ENCODE measurements at places on chromosomes 5 and 9.

- no peak for DNase-seq
Observed at GRCh38 chr9:75871624-75872023, 18.8 kb upstream of the PCSK5 start.

DNA sequence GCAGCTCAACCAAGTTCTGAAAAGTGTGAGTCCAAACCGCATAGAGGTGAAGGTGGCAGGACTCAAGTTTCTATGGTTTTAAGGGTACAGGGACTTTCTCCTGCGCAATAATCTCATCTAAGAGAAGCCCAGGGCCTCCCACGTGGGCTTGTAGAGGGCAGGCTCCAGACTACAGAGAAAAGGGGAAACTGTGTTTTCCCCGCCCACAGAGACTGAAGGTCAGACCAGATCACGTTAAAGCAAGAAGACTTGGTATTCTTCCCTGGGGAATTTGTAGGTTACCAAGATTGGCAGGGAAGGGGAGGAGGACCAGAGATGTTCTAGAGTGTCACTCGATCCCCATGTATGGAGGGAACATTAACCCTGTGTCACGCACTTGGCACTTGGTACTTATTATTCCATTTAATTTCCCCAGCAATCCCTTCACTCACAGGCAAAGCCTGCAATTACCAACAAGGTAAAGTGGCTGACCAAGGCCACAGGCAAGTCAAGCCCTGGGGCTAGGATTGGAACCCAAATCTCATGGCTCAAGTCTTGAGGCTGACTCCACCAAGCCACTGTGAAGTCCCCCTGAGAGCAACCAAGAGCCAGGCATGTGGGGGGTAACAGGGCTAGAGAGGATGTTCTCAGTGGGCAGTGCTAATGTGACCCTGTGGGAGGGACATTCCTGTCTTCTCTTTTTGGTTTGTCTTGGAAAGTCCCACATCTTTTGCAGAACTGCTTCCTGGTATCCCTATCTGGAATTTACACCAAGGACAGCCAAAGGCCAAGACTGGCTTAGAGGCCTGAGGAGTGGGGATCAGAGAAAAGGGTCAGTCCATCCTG is 18.3 kb upstream of the NEK6 start:
- DNase-seq: no peak

- no peak for DNase-seq
Observed at GRCh38 chr9:133813749-133814585, 75.8 kb upstream of the SARDH start.

DNA sequence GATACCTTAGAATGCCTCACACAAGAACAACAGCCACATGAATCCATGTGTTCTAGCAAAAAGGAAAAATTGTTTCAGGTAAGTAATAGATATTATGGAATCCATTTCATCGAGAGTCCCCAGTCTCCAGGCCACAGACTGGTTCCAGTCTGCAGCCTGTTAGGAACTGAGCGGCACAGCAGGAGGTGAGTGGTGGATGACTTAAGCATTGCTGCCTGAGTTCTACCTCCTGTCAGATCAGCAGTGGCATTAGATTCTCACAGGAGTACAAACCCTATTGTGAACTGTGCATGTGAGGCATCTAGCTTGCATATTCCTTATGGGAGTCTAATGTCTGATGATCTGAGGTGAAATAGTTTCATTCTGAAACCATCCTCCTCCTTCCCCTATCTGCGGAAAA is 207.0 kb downstream of the CSNK1G3 start:
- DNase-seq: no peak

DNA sequence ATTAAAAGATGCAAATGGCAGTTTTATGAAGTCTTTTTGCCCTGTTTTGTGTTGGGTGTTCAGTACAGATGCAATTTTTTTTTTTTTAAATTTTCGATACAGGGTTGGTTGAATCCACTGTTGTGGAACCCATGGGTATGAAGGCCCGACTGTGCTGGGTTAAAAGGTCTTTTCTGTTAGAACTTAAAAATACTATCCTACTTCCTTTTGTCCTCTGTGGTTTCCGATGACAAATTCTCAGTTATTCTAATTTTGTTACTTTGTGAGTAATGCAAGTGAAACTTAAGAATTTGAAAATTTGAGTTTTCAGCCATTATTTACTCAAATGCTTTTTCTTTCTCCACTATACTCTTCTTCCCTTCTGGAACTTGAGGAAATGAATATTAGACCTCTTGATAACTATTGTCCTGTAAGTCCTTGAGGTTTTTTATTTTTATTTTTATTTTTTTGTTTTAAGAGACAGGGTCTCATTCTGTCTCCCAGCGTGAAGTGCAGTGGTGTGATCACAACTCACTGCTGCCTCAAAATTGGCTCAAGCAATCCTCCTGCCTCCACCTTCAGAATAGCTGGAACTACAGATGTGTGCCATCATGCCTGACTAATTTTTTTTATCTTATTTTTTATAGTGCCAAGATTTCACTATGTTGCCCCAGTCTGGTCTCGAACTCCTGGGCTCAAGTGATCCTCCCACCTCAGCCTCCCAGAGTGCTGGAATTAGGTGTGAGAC is 67.5 kb downstream of the ZCCHC7 start:
- DNase-seq: no peak

- no peak for DNase-seq
Observed at GRCh38 chr5:106028314-106028713, 1642.4 kb downstream of the EFNA5 start.

GRCh38 chr9:138025417-138025816 is 147.8 kb downstream of the CACNA1B start:
- DNase-seq: no peak

DNA sequence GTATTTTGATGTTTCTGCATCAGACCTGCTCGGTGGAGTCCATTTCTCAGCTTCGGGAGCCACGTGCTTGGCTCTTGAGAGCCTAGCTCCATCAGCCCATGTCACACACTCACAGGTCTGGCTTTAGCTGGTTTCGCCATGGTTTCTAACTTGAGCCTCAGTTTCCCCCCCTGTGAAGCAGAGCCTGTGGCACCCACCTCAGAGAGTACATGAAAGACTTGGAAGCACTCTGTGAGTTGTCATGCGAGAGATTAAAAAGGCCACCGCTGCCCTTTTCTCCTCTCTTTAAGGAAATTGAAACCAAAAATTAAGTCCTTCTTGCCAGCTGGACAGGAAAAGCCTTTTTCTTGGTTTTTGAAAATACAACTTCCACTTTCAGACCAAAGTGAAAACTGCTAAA is 8.8 kb downstream of the TENT4A start:
- no peak for DNase-seq

DNA sequence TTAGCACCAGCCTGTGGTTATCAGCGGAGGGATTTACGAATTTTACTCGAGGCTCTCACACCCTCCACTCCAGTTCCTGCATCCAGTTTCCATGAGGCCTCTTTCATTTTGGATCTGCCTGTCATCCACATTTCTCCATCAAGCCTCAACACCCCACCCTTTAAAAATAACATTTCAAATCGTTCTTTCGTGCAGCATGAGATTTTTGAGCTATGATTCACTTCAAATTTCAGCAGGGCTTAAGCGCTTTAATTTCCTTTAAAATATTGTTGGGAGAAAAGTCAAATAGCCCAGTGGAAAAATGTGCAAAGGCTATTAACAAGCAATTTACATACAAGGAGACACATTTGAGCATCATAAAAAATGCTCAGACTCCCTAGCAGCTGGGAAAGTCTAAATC is 103.2 kb downstream of the MSX2 start:
- no peak for DNase-seq

GRCh38 chr5:10712574-10713366 is 48.3 kb downstream of the DAP start:
- no peak for DNase-seq

DNA sequence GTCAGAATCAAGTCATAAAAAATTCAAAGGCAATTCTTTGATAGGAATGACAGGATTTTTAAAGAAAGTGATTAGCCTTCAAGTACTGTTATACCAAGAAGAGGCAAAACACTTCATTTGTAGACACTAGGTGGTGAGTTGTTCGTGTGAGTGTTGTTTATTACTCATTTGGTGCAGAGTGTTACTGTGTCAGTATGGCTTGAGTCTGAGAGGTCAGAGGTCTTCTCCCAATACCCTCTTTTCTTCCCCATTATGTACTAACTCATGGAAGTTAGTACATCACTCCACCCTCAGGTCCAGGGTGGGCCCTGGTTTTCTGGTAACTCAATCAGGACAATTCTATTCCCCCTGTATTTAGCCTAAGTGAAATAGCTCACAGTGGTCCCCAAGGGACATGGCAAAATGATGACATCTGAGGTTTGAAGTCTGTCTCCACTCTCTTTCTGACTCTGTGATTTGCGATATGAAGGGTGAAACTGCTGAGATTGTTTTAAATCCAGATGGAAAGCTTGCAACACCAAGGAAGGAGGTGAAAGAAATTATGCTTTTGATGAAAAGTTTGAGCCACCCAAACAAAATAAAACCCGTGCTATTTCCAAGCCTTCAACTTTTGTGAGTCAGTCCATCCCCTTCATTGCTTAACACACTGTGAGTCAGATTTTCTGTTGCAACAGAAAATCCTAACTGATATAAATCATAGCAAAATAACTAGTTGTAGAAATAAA is 56.8 kb downstream of the NUDT12 start:
- DNase-seq: no peak

GRCh38 chr5:15183520-15183919 is 311.9 kb upstream of the ANKH start:
- no peak for DNase-seq

DNA sequence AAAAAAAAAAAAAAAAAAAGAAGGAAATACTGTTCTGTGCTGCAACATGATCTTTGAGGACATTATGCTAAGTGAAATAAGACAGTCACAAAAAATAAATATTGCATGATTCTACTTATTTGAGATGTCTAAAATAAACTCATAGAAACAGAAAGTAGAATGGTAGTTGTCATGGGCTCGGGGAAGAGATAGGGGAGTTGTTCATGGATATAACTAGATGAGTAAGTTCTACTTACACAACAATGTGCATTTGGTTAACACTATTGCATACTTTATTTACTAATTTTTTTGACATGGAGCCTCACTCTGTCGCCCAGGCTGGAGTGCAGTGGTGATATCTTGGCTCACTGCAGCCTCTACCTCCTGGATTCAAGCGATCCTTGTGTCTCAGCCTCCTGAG is 15.2 kb downstream of the MAML1 start:
- no peak for DNase-seq

GRCh38 chr5:14873093-14873492 is 1.5 kb upstream of the ANKH start:
- no peak for DNase-seq

DNA sequence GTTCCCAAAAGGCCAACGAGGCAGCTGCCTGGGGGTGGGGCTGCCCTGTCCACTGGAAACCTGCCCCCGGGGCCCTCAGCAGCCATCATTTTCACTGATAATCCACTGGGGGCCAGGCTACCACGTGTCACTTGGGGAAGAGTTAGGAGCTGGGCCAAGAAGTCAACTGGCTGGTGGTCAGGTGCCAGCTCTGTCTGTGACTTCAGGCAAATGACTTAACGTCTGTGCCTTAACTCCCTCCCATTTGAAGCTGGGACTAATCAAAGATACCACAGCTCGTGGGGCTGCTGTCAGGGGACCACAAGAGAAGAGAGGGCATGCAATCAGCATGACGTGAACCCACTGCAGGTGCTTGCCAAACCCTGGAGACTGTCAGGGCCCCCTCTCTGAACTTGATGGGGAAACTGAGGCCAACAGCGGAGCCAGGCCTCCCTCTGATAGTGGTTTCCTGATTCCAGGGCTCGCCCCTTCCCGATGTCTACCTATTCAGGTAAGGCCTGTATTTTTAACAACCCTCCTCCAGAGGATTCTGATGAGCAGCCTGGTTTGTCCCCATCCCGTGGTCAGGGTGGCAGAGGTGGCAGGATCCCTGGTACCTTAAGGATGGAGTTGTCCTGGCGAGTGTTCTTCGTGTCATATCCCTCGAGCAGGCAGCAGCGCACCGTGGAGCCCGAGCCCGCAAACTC is 12.3 kb upstream of the DPM2 start:
- DNase-seq: no peak

DNA sequence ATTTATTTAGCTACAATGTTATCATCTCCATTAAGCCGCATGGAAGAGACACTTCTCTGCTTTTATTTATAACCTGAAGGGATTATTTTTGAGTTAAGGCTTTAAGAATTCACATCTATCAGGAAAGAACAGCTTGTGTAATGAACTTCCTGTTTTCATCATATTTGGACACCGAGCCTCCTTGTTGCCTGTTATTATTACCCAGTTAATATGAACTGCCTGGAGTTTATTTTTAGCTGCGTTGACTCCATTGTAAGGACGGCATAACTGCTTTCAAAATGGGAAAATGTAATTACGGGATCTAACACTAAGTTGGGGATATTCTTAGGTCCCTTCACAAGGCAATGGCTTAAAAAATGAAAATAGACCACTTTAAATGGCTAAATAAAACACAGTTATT is 89.0 kb upstream of the NR4A3 start:
- DNase-seq: no peak

DNA sequence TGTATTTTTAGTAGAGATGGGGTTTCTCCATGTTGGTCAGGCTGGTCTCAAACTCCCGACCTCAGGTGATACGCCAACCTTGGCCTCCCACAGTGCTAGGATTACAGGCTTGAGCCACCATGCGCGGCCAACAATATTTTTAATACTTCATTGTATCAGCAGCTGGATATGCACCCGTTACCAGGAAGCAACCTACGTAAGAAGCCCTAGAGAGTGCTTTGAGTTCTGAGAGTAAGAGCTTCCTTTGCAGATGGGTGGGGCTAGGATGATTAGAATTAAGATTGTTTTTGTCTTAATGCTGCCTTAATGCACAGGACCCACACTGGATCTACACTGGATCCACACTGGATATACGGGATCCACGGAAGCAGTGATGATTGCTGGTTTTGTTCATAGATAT is 123.9 kb upstream of the ABCA1 start:
- DNase-seq: no peak

DNA sequence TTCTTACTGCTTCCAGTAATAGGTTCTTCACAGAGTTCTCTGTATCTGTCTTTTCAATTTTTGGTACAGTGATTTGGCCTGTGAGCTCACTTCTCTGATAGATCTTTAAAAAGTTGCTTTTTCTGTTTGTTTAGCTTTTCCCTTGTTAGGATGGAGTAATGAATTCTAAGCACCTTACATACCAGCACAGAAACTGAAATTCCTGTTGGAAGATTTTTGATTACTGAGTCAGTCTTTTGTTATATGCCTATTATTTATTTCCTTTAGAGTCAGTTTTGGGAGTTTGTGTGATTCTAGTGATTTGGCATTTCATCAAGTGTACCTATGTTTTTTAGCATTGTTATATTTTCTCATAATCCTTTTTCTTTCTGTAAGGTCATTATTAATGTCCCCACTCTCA is 37.6 kb upstream of the IPPK start:
- DNase-seq: no peak

- DNase-seq: no peak
Observed at GRCh38 chr9:69322256-69322655, 2.8 kb upstream of the ENTREP1 start.

GRCh38 chr9:110257097-110257841 is 962 bp upstream of the TXN start:
- DNase-seq: no peak

Data from activated T-cell treated with anti-CD3 and anti-CD28 coated beads, Interleukin-2, amount 50 U/mL, for 4 hours (primary cell).